Activated naive CD4-positive, alpha-beta T cell treated with anti-CD3 and anti-CD28 coated beads, Interleukin-2, amount 10 ng/mL, durations not matched to agents 5 hours and 36 hours (primary cell): ENCODE measurements at places on chromosomes 2 and 18. TPM values are rescaled to one million over a fixed set of nuclear protein-coding genes. Genes with fewer than 3 reads are reported as not detected.

Gene CCDC141
- 13.0 TPM for total RNA-seq

Gene TMEM185B
- 22.8 TPM for total RNA-seq

Gene LYG1
- 1.2 TPM for total RNA-seq

Gene GPAT2
- 5.5 TPM for total RNA-seq

Gene CNDP1
- not detected for total RNA-seq

Gene ONECUT2
- not detected for total RNA-seq

Gene KCNS3
- total RNA-seq, result not detected
